ENCODE measurements at places on chromosomes 6 and 20.

DNA sequence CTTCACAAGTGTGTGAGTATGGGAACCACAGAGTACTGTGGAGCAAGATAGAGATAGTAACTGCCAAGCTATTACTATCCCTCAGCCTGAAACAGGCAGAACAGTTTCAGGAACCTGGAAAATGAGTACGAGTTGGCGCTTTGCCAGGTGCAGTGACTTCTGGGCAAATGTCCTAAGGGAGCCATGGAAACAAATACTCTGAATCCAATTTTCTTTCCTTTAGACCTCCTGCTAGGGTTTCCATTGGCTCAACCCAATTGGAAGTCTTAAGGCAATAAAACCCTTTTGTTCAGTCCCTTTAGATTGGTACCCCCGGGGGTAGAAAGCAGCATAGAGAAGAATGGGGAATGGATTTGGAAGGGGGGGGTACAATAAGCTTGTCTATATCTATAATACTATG lies 205.0 kb upstream of the EPHA7 start:
- DNase-seq, result no peak

- peak; percentile 90 for DNase-seq
Measured at GRCh38 chr20:21102603-21103311, 3.4 kb downstream of the LINC00237 start.

DNA sequence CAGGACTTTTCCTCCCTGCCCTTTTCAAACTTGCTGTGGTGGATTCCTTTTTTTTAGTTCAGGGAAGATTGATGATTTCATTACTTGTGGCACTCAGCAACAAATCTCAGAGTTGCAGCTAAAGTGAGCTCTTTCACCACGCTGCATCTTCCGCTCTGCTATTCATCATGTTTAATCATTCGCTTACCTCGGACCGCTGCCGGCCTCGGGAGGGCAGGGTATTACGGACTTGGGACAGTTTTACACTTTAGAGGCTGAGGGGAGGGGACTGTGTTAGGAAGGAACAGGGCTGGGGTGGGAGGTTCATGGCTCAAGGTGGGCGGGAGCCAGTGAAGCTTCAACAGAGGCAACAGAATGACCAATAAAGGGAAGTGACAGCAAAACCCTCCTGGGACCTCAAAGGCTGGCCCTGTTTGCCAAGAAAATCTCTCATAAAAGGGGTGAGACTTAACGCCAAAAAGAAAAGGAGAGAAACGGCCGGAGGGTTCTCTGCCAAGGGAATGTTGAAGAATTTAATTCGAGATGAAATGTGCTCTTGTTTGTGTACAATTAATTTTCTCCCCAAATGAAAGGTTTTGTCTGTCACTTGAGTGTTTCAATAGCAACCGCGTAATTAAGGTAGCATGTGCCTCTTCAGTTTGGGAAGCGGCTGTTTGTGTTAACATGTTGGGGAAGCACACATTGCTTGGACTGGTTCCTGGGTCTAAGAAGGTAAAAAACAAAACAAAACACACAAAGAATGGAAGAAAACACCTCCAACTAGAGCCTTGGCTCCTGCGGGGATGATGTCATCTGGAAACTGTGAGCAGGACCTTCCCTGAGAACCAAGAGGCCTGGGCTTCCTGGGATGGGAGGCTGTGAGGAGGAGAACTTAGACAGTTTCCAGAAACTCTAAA lies 72.5 kb upstream of the SULF2 start:
- no peak for DNase-seq

DNA sequence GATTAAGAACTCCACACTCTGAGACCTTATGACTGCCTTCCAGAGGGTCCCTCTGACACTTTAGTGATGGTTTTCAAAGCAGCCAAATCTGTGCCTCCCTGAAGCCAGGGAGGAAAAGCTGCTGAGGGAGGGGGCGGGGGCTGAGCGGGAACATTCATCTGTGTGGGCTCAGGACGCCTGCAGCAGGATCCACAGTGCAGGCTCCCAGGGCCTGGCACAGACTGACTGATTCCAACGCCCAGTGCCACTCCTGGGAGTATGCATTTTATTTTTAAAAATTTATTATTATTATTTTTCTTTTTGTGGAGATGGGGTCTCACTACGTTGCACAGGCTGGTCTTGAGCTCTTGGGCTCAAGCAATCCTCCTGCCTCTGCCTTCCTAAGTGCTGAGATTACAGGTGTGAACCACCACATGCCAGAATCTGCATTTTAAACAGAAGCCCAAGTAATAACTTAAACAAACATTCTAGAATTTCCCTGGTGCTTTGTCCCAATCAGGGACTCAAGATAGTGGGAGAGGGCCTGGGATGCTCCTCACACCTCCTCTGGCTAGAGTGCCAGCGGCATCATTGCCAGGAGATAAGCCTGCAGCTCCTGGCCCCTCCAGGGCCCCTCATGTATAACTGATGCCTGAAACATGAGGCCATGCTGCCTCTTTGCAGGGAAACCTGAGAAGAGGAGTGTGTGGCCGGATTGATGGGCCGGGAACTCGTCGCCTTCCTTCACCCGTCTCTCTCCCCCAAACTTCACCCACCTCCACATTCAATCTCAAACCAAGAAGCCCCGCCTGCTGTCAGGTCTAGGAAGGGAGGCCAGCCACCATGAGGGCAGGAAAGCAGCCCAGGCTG lies 438 bp upstream of the TMC2 start:
- DNase-seq, result no peak

DNA sequence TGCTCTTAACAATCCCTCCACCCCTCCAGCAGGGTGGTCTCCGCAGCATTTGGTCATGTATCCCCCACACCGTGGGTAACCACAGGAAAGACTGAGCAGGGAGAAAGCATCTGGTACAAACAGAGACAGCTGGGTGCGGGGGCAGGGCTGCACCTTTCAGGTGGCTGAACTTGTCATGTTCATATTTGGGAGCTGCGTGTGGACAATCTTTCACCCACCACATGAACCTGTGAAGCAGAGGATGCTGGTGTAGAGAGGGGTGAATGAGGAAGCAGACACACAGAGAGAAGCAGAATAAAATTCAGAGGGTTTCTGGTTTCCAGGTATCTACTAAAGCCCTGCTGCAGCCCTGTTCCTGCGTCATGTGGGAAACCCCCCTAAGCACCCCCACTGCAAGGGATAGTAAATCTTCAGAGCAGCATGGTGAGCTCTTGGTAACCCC lies 8.9 kb downstream of the GFOD1 start:
- no peak for DNase-seq

GRCh38 chr6:45882671-45883070 lies 133.0 kb downstream of the CLIC5 start:
- DNase-seq, result no peak

DNA sequence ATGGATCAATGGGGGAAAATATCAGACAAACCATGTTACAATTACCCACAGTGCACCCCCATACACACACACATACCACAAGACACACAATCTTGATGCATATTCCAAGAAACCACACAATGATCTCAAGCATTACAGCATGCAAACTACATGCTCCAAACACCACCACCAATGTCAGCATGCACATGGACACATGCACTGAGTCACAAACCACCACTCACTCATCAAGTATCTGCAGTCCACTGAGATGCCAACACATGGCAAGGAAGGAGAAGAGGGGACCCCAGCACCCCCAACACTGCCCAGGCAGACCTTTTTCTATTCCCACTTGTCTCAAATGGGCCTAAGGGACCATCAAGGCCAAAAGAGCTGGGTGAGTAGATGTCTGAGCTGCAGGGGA lies 91.6 kb downstream of the PREX1 start:
- no peak for DNase-seq

GRCh38 chr20:57007171-57007540 lies 259.3 kb downstream of the BMP7 start:
- DNase-seq, result no peak

- no peak for DNase-seq
Measured at GRCh38 chr20:52676283-52676995, 295.7 kb upstream of the TSHZ2 start.

DNA sequence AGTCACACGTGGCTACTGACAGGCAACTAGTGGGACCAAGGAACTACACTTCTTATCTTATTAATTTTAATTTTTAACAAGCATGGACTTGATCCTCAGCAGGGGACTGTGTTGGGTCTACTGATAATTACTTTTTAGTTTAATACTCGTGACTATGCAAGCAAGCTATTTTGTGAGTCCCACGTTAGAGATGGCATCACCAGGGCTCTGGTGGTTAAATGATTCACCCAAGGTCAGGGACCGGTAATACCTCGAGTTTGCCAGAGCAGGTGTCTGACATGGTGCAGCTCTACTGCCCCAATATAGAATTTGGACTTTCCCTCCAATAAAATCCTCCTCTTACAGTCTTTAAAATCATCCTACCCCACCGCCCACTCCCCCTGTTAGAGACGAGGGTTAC lies 98.6 kb upstream of the RIN2 start:
- no peak for DNase-seq

GRCh38 chr6:117592983-117593759 lies 9.1 kb downstream of the GOPC start:
- no peak for DNase-seq

- DNase-seq, result no peak
Measured at GRCh38 chr6:62993951-62994350, 217.3 kb upstream of the FKBP1C start.

GRCh38 chr6:118968416-118968815 lies 33.5 kb upstream of the MCM9 start:
- no peak for DNase-seq

GRCh38 chr6:73566954-73567591 lies 46.2 kb upstream of the EEF1A1 start:
- peak; percentile 87 for DNase-seq

DNA sequence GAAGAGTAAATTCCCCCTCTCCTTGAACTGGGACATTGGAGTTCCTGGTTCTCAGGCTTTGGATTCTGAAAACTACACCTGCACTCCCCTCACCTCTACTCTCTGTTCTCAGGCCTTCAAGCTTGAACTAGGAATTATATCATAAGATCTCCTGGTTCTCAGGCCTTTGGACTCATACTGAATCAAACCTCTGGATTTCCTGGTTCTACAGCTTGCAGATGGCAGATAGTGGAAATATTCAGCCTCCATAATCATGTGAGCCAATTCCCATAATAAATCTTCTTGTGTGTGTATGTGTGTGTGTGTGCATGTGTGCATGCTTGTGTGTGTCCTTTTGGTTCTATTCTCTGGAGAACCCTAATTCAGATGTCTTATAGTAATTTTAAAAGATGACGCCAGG lies 12.7 kb upstream of the CHD6 start:
- no peak for DNase-seq

GRCh38 chr6:71642120-71642519 lies 244.2 kb upstream of the RIMS1 start:
- DNase-seq, result no peak

- no peak for DNase-seq
Measured at GRCh38 chr6:165383323-165383722, 73.9 kb upstream of the C6orf118 start.

DNA sequence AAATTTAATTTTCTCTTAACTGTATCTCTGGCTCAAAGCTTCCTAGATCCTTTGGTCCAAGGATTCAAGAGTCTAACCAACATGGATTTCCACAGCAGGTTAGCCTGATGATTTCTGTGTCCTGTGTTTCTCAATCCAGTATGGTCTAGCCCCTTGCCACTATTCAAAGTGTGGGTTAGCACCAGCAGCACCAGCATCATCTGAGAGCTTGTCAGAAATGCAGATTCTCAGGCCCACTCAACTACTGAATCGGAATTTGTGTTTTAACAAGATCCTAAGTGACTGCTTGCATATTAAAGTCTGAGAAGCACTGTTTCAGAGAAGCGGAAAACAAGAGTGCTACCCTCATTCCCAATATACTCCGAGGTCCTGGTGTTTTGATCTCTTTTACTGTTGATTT lies 133.8 kb upstream of the PRDM1 start:
- no peak for DNase-seq

- no peak for DNase-seq
Measured at GRCh38 chr20:22652681-22653588, 68.6 kb upstream of the FOXA2 start.

GRCh38 chr20:56343861-56344381 lies 14.9 kb upstream of the FAM210B start:
- no peak for DNase-seq

DNA sequence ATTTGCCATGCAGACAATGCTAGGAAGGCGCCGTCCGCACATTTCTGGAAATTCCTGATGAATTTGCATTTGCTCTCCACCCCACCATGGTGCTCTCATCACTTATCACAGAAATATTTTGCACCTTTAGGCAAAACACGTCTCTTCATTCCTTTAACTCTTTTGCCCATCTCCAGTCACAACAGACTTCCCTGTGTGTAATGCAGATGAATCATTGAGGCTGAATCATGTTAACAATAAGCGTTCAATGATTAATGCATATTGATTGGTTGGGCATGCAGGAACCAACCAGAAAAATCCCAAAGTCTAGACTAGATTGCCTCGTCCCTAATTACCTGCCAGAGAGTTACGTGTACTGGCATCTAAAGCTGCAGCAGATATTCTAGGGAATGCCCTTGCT lies 80.0 kb upstream of the ATXN1 start:
- no peak for DNase-seq

GRCh38 chr6:49892280-49892679 lies 25.9 kb upstream of the CRISP1 start:
- no peak for DNase-seq

- DNase-seq, result no peak
Measured at GRCh38 chr6:53119349-53119748, 29.3 kb downstream of the GCM1 start.

DNA sequence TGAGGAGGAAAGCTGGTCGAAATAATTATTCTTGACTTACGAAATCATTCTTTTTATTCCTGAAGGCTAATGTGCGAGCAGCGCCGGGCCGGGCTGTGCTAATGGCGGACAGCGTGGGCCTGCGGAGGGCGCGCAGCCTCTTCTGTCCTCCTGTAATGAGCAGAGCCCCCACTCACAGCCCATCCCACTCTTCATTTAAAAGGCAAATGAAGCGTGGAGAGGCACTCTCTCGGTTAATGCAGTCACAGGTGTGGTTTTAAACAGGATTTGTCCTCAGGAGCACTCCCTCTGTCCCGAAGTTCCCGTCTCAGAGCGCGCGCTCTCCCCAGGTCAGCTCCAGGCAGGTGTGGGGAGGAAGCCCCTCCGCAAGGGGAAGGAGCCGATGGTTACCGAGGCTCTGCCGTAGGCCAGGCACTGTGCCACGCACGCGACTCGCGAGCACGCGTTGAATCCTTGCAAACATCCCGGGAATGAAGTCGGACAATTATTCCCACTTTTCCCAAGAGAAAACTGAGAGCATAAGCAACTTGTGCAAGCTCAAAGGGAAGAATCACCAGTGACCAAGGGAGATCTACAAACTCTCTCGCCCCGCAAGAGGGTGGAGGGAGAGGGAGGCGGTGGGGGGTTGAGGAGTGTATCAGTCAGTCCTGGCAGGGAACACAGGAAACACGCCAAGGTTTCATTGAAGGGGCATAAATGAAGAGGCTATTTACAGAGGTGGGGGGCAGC lies 35.5 kb upstream of the ZFAND3 start:
- DNase-seq, result peak; percentile 87

GRCh38 chr6:151675746-151676459 lies 131.6 kb upstream of the ESR1 start:
- no peak for DNase-seq

All from lower leg skin (tissue), 4 donors.